Effector memory CD8-positive, alpha-beta T cell (primary cell): ENCODE measurements at places on chromosomes 5 and 9.

GRCh38 chr9:137464291-137464999 is 5.3 kb upstream of the NSMF start:
- no peak for DNase-seq

GRCh38 chr5:40653221-40654022 is 26.3 kb upstream of the PTGER4 start:
- DNase-seq: no peak

GRCh38 chr9:18405240-18405639 is 68.7 kb upstream of the ADAMTSL1 start:
- DNase-seq: no peak

DNA sequence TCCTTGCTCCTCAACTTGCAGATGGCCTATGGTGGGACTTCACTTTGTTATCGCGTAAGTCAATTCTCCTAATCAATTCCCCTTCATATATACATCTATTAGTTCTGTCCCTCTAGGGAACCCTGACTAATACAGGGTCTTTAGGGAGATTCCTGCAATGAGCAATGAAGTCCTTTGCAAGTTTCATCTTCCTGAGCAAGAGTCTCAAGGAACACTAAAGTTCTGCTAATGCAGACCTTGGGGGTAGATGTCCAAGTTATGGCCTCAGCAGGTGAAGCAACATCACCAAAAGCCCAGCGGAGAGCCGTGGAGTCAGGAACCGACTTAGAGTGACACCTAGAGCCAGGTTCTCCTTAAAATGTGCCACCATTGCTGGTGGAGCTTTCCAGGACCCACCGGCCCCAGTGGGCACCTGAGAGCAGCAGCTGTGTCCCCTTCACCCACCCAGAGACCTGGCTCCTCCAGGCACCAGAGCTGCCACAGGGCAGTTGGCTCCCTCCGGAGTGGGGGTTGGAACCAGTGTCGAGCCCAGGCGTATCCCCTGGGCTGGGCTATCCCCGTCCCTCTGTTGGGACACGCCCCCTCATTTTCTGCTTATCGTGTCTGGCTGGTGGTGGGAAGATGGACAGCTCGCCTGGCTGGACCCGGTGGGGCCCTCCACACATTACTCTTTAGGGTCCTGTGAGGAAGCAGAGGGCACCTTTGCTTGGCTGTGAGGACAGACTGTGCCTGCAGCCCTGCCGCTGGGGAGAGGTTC is 10.9 kb upstream of the FCN1 start:
- no peak for DNase-seq

GRCh38 chr5:42886635-42887034 is 74.9 kb upstream of the SELENOP start:
- no peak for DNase-seq

DNA sequence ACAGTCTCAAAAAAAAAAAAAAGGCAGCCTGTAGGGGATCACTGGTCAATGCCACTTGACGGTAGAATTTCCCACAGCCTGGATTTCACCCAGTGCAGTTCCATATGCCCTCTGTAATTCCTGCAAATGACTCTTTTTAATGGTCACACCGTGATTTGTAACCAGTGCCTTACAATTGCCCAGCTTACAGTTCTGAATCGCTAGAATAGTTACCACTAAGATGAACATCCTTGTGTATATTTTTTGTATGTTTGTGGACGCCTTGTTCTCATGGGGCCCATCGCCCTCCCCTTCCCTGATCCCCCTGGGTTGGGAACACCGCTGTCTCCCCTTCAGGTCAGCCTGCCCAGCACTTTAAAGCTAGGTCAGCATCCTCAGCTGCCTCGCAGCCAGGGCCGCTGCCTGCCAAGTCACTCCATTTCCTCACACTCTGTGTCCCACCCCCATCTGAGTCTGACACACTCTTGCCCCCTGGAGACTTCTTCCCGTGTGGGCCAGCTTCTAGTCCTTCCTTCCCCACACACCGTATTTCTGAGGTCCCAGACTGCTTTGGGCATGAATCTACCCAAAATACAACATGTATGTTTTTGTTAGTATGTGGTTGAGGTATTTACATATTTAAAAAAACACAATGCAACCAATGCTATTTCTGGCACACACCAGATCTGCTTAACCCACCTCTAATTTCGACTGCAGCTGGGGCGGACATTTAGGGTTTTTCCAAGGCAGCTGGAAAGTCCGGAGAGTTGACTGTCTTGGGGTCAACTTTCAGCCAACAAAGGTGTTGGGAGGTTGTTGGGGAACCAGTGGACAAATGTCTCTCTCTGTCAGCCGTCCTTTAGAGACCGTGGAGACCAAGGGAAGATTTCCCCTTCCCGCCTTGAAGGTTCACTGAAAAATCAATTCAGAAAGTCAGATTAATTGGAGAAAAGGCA is 120.5 kb upstream of the NEK6 start:
- DNase-seq: no peak

DNA sequence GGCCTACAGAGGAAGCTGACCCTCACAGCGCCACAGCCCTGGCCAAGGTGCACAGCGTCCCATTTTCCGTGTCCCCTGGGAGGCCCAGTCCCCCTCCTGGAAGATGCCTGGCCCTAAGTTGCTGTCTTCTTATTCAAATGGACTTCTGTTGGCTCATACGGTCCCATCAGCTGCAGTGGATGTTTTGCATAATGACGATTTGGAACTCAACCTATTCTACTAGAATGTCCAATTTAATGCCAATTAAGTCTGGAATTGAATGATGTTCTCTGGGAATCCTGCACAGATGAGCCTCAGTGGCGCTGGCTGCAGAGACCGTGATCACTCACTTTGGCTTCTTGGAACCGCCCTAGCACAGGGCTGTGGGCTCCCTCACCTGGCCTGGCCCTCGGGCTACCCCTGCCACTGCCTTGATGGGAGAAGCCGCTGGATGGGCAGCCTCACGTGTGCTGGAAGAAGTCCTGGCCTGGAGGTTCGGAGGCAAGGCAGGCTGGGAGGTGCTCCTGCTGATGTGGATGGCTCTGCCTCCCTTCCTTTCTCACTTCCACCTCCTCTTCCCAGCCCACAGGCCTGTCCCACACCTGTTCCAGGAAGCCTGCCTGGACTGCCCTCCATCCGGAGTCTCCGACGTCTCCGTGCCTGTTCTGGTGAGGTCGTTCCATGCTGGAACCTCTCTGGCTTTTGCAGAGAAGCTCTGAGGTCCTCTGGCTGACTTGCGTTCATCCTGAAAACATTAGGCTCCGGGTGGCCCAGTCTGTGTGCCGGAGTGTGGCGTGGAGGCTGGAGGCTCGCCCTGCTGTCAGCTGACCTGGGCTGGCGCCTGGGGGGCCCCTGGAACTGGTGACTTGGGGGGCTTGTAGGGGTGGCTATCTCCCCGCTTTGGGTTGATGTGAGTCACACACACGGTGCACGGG is 147.1 kb downstream of the RXRA start:
- DNase-seq: no peak

GRCh38 chr9:109817846-109818472 is 38.0 kb downstream of the PALM2AKAP2 start:
- no peak for DNase-seq

GRCh38 chr5:75710637-75711036 is 6.6 kb downstream of the POC5 start:
- no peak for DNase-seq

DNA sequence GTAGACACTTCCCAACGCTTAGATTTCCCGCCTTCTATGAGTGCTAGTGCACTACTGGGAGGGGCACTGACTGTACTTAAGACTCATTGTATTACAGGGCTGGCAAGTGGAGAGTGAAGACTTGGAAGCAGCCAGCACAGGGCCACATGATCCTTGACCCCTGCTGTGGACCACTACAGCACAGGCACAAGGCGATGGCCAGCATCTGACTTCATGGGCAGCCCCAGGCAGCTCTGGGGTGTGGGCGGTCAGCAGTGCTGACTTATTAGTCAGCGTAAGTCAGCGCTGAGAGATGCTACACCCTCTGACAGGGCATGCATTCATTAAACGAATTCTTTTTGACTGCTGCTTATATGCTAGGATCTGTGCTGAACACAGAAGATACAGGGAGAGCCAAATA is 9.3 kb downstream of the SLC46A2 start:
- no peak for DNase-seq

- no peak for DNase-seq
Measured at GRCh38 chr5:6770826-6771607, 57.8 kb downstream of the TENT4A start.

GRCh38 chr9:81678088-81678487 is 11.3 kb downstream of the TLE1 start:
- DNase-seq: no peak

GRCh38 chr5:149452007-149452664 is 73.0 kb upstream of the IL17B start:
- DNase-seq: no peak

GRCh38 chr5:142016556-142016955 is 3.7 kb upstream of the GNPDA1 start:
- DNase-seq: no peak

GRCh38 chr9:134373269-134373668 is 47.0 kb downstream of the RXRA start:
- DNase-seq: no peak

- no peak for DNase-seq
Measured at GRCh38 chr9:84818791-84819190, 149.3 kb downstream of the NTRK2 start.

DNA sequence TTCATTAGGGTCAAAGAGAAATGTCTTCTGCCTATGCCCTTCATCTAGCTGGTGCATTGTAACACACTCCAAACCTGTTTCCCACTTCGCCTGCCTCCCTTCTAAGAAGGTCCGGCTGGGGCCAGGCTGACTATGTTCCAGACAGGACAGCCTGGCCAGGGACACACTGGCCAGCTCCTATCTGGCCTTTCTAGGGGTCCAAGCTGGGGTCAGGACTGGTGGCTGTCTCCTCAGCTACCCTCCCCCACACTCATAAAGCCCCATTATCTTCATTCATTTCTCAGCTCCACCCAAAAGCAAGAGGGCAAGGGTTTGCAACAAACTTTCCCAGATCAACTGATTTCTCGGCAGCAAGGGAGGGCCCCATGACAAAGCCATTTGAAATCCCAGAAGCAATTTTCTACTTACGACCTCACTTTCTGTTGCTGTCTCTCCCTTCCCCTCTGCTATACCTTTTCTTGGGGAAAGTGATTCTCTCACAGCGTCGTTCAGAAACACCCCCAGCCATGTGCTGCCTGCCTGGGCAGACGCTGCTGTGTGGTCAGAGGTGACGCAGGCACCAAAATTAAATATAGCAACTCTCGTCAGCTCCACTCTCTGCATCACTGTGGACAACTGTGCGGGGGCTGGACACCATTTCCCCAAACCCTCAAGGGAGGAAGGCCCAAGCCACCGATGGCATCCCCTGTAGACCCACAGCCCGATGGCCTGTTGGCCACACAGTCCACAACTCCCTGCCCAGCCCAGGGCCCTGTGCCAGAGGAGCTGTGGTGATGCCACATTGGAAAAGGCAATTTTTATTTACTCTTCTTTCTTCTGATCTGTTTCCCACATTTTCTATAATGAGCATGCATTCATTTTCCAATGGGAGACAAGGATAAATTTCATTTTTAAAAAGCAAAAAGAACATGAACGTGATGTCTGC is 6.1 kb downstream of the IL13 start:
- peak; percentile 52 for DNase-seq

DNA sequence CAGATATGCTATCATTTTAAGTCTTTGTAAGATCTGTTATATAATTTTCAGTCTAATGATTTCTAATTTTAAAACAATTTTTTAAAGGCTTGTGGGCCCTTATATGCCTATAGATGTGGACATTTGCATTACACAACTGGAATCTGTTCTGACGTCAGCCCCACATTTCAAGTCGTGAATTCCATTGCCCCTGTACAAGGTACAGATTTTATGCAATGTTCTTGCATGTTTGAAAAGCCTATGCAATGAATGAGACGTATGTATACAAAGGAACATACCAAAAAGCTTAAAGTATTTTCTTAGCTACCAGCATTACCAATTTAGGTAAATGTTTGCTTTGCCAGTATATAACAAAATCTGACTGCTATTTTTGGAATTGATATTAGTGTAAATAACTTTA is 77.2 kb downstream of the ITGA1 start:
- DNase-seq: no peak

- DNase-seq: no peak
Measured at GRCh38 chr5:58804291-58804690, 221.4 kb downstream of the RAB3C start.

DNA sequence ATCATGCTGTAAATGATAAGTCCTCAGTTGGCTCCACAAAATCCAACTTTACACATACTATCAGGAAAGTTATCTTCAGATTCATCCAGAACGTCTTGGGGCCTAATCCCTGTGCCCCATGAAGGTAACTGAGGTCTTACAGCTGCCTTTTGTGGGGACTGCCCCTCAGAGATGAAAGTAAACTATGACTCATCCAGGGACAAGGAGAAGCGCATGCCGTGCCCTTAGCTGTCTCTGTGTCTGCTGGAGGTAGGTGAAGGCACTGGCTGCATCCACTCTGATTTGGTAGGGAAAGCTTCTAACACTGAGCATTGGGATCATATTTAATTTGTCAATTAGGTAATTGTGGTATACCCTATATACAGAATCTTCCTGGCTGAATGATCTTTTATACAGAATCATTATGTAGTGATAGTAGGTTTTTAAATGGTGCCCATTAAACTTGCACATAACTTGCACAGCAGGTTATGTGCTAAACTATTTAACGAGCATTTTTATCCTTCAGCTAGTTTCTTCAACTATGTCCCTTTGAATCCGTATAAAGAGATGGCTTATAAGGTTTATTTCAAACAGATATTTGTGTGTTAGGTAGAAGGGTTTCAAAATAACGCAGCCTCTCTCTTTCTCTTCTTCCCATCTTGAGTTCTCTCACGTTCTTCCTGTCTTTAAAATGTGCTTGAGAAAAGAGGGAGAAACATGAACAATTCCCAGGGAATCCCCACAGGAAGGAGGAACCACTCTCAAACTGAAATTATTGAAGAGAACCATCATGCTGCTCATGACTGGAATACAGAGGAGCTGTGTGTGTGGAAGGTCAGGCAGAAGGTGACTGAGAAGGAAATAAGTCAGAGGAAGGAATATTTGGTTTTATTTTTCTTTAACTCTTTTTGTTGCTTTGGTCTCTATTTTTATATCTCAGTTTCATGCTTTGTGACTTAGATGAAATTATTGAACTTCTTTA is 250.9 kb downstream of the CD180 start:
- DNase-seq: no peak

- DNase-seq: no peak
Measured at GRCh38 chr5:132027027-132027426, 15.6 kb upstream of the ACSL6 start.
